ENCODE measurements at places on chromosomes 16 and 17. TPM values are rescaled to one million over a fixed set of nuclear protein-coding genes. Genes with fewer than 3 reads are reported as not detected.
A peak's percentile ranks its signal among the peaks of the same experiment; 100 is the strongest.

ZNF821 gene
- total RNA-seq = 4.4 TPM

CDK5R1 gene
- 0.36 TPM for total RNA-seq

CDH1 gene
- total RNA-seq = not detected

MYH13 gene
- total RNA-seq = not detected

GRCh38 chr17:4711661-4712181, 1.3 kb downstream of the ARRB2 start:
- no peak for DNase-seq

DNA sequence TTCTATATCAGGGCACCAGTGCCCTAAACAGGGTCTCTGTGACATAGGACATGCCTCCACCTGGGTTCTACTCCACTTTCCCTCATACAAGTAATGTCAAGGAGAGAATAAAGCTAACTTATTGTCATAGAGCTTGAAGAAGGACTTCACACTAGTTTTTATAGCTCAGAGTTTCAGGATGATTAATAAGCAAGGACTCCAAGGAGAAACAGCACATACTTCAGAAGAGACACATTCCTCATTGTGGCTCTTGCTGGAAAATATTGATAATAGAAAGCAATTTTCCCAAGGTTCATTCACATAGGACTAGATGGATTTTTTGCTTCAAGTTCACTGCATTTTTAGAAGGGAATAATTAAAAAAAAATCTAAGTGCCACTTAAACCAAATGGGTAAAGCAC, 133.3 kb downstream of the CA10 start:
- DNase-seq = no peak

DNA sequence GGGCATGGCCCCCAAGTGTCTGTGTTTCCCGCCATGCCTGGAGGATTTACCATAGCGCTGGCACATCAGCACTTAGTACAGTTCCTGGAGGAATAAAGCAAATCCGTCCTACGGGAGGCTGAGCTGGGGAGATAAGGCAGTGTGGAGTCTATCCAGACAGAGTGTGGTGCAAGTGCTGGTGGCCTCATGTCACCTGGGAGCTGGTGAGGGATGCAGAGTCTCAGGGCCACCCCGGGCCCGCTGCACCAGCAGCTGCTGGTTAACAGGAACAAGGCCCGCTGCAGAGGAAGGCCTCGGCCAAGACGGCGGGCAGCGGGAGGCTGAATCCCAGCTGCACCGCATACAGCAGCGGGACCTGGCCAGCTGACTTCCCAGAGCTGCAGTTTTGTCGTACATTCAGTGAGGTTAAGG, 57.3 kb upstream of the CDC42EP4 start:
- no peak for DNase-seq

GRCh38 chr17:77391668-77392375, 251.1 kb downstream of the SEC14L1 start:
- DNase-seq = peak; percentile 99

GRCh38 chr17:17696085-17696484, 14.8 kb downstream of the RAI1 start:
- DNase-seq = no peak

DNA sequence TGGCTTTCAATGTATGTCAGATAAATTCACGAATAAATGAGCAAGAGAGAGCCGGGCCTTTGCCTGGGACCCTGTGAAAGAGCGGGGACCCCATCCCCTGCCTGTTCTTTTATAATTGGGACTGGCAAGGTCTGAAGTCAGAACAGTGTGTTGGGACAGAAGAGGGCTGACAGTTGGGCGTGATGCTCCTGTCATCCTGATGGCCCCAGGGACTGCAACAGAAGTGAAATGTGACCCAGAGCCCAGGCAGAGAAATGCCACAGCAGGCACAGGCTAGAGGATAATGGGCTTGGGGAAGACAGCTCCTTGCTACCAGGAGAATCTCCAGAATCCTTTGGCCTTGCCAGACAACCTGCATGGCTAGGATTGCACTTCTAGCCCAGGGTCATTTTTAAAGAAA, 37.9 kb downstream of the GSG1L start:
- DNase-seq = no peak

DNA sequence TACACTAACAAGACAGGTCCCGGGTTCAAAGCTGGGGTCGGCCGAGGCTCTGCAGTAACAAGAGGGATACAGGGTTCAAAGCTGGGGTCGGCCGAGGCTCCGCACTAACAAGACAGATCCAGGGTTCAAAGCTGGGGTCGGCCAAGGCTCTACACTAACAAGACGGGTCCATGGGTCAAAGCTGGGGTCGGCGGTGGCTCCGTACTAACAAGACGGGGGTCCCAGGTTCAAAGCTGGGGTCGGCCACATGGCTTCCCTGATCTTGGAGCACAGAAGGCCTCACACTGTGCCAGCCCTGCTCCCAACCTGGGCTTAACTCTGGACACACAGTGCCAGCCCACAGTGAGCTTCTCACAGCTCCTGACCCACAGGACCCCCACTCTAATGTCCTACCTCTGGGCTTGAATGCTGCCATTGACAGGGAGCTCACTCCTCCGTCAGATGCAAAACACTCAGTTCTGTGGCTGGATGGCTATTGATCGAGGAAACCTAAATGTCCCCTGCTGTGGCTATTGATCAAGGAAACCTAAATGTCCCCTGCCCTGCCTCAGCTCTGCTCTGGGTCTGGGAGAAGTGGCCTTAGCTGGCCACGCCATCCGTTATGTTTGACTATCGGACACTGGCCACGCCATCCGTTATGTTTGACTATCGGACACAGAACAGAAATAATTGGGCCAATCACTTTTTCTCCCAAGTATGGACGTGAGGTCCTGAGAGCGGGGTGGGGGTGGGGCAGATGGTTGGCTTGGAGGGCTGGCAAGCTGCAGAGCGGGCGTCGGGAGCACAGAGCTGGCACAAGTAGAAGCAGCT, 54.6 kb upstream of the DOC2B start:
- no peak for DNase-seq

- peak; percentile 77 for DNase-seq
Measured at GRCh38 chr17:9842057-9842758, 16.5 kb downstream of the GLP2R start.

- peak; percentile 97 for DNase-seq
Measured at GRCh38 chr17:80789356-80789902, 202.2 kb upstream of the CHMP6 start.

DNA sequence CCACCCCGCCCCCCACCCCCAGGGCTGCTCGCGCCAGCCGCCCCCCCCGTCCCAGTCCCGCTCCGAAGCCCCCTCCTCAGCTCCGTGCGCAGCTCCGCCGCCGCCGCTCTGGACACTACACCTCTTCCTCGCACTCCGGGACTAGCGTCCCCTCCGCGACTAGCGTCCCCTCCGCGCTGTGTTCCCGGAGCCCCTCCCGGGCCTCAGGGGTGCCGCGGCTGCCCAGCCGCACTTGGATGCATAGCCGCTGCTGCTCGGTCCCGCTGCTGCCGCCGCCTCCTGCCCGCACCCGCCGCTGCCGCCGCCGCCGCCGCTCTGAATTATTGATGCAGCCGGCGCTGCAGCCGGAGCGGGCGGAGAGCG, at the start of gene CBLN1:
CBLN1 (minus strand) TSS at position 359 of the 363 bp plus-strand sequence. CDS start 373 bp downstream, outside the sequence.
- DNase-seq = no peak

Measured in IMR-90 (cell line).